ENCODE measurements at places on chromosomes 13 and 19.

- no peak for DNase-seq
Observed at GRCh38 chr13:47241446-47241845, 344.6 kb upstream of the HTR2A start.

- no peak for DNase-seq
Observed at GRCh38 chr13:112938680-112939079, 30.3 kb upstream of the MCF2L start.

GRCh38 chr19:42197375-42197817 lies 20.1 kb downstream of the DEDD2 start:
- no peak for DNase-seq

- no peak for DNase-seq
Observed at GRCh38 chr19:54548806-54549205, 24.8 kb upstream of the LILRA2 start.

GRCh38 chr19:58352760-58353671 lies at the start of gene A1BG:
TSS of gene A1BG (minus strand) at chr19:58353492. CDS start at chr19:58353437, 55 bp downstream.
- no peak for DNase-seq

DNA sequence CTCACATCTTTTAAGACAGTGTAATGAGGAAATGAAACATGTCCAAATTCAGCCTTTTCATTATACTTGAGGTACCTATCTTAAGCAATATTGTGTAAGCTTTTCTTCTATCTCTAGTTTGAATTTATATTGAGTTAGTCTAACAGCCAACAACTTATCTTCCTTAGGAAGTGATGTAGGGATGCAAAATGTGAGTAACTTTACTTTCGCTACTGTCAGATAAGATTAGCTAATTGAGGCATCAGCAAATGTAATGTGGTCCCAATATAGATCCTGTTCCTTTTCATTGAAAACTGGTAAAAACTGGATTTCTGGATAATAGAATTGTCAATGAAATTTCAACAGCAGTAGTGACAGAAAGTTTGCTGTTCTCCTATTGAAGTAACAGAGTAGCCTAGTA lies 902.2 kb downstream of the GPC5 start:
- no peak for DNase-seq

DNA sequence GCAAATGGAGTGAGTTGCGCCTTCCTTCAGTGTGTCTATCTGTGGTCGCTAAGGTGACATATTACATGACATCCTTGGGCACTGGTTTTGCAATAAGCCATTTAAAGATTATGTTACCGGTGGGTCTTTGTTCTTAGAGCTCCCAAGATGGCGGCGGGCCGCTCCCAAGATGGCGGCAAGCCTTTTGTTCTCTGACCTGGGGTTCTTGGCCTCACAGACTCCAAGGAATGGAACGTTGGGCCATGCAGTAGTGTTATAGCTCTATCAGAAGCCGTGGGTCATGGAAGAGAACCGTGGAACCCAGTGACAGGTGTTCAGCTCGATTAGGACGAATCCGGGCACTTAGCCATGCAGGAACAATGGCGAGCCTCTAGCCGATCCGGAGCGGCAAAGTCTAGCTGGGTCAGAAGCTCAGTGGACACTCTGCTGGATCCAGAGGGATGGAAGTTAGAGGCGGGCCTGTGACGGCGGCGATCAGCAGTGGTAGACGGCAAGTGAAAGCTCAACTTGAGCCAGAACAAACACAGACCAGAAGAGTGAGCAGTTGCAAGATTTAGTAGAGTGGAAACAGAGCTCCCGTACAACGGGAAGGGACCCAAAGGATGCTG lies 188.6 kb downstream of the TEX29 start:
- no peak for DNase-seq

- no peak for DNase-seq
Observed at GRCh38 chr13:29999492-30000369, 149.3 kb upstream of the UBL3 start.

DNA sequence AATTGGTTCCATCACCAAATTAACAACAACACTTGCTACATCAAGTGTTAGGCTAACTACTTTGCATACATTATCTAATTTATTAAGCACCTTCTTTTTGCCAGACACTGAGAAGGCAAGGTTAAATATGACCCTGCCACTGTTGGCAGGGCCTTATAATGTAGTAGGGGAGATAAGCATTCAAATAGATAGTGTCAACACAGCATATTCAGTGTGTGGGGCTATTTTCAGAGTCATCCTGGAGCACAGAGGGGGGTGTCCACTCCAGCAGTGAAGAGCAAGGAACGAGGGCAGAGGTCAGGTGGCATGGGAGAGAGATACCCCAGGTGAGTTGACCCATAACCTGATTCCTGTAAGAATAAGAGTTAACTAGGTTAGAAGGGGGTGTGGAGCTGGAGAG lies 121.6 kb downstream of the COG6 start:
- DNase-seq, result no peak

GRCh38 chr13:112846411-112847115 lies 122.5 kb upstream of the MCF2L start:
- DNase-seq, result no peak

DNA sequence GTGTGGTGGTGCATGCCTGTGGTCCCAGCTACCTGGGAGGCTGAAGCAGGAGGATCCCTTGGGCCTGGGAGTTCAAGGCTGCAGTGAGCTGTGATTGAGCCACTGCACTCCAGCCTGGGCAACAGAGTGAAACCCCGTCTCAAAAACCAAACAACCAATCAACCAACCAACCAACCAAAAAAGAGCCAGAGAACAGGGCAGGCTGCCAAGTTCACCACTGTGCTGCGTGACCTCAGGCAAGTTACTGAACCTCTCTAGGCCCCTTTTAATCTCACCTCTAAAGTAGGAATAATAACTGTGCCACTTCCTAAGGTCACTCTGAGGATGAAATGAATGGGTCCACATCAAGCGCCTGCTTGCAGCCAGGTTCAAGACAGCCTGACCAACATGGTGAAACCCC lies 16.9 kb downstream of the TJP3 start:
- DNase-seq, result no peak

GRCh38 chr13:39349391-39349960 lies 253.5 kb downstream of the LHFPL6 start:
- DNase-seq, result no peak

GRCh38 chr13:74562381-74562780 lies 428.2 kb upstream of the KLF12 start:
- DNase-seq, result no peak

GRCh38 chr13:47521890-47522487 lies 479.1 kb downstream of the SUCLA2 start:
- no peak for DNase-seq

DNA sequence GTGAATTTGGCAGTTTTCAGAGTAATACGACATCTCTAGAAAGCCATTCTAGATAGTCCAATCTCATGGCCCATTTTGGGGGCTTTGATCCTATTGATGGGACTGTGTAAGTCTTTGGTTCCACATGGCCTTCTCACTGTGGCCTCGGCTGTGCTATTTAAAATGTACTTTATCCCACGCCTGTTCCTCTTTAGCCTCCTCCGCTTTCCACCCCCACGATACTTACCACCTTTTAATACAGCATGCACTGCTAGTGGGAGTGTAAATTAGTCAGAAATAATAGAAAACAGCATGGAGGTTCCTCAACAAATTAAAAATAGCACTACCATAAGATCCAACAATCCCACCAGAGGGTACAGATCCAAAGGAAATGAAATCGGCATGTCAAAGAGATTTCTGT lies 28.3 kb upstream of the CEBPG start:
- no peak for DNase-seq

- no peak for DNase-seq
Observed at GRCh38 chr19:29978080-29978479, 36.0 kb downstream of the URI1 start.

DNA sequence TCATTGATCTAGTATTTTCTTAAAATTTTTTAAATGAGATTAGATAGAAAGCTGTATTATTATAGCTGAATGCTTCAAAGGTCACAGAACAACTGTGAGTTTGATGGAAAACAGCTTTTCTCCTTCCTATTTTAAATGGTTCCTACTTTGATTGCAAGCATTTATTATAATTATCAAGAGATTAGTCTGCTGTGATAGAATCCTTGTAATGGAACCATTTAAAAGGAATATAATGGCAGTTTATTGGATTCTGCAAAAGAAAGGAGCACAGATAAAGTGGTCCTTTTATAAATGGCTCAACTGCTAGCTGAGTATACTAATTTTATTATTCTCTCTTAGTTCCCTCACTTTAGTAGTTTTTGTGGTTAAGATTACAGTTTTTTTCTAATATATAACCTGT lies 87.0 kb downstream of the MAB21L1 start:
- DNase-seq, result no peak

GRCh38 chr19:1554968-1555367 lies 13.2 kb downstream of the MEX3D start:
- DNase-seq, result no peak

DNA sequence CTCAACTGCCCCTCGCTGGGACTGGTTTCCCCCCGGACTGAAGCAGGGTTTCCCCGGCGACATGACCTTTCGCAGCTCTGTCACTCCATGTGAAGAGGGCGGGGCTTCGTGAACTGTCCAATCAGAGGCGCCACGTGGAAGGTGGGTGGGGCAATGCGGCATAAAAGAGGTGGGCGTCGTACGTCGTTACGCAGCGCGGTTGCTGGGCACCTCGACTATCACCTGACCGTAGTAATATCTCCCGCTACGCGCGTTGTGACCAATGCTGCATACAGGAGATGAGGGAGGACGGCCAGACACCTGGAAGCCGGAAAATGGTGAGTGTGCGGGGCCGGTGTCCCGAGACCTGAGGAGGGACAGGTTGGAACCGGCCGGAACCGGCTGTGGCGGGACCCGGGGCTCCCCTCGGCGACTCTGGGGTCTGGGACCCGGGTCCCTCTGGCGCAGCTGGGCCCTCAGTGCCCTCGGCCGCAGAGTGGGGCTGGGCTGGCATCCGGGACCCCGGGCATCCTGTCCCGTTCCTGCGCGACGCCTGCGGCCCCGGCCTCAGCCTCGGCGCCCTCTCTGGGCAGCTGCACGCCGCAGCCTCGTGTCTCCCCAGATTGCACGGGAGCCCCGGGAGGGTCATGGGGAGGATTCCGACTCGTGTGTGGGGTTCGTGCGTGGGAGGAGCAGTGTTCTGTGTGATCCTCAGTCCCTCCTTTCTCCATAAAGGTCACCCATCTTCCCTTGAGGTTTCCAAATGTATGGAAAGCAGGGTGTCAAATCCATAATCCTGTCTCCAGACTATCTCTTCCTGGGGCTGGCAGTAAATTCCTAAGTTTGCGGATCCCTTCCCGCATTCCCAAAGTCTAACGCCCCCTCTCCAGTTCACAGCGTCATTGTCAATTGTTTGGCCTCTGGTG lies 32.2 kb downstream of the ZNF136 start:
- peak; percentile 71 for DNase-seq

DNA sequence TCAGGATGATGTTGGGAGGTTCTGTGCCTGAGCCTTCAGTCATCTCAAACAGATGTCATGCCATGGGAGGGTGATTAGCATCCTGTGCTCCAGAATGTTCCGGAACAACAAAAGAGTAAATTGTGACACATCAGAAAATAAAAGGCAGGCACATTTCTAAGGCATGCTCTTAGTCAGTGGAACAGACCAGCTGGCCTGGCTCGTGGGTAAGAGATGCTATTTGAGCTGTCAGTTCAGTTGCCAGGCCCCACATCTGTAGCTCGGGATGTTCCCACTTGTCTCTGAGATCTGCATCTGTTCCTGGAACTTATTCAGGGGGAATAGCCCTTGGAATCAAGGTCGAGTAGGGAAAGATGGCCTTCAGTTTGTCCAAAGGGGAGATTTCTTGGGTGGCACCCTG lies 26.0 kb downstream of the OLFM4 start:
- DNase-seq, result no peak

DNA sequence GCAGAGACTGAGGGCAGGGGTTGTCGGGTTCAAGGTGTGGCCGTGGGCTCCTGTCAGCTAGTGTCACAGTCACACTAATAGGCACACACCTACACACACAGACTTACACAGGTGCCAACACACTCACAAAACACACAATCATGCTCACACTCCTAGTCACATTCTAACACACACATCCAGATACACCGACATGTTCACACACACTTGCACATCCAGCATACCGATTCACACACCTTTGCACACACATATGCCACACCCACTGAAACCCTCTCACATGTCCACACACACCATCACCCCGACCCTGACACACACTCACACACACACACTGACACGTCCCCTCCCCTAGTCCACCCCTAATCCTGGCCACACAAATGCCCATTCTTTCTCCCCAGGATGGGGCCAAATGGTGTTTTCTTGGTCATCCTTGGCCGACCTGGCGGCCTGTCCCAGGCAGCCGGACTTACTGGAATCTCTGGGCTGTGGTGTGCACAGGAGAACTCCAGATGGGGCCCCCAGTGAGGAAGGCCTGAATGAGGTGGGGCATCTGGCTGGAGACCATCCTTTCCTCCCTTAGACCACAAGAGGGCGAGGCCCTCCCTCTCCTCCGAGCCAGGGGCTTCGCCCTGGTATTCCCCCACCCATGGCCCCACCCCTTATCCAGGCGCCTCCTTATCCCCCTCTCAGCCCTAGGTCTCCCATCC lies 19.1 kb upstream of the PNMA8B start:
- no peak for DNase-seq

DNA sequence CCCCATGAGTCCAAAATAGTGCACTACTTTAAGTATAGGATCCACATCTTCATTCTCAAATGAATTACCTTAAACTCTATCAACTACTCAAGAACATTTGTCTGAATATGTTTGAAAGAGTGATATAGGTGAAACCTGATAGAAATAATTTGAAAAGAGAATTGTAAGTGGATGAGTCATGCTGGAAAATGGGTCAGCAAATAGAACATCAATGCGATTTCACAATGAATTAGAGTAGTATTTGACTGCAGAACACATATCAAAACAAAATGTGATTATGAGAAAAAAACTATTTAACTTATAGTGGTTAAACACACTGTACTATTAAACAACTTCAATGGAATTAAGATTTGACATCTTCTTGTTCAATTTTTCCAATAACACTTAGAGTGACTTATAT lies 300.6 kb upstream of the KLHL1 start:
- no peak for DNase-seq

- DNase-seq, result no peak
Observed at GRCh38 chr19:313988-314815, 23.0 kb upstream of the PLPP2 start.

Measured in left renal cortex interstitium (tissue), 4 donors.